Inflammatory macrophage (primary cell): ENCODE measurements at places on chromosomes 2 and 18.

- DNase-seq, result no peak
These were observed 267.5 kb upstream of the SLC8A1 start for GRCh38 chr2:40719414-40719813.

DNA sequence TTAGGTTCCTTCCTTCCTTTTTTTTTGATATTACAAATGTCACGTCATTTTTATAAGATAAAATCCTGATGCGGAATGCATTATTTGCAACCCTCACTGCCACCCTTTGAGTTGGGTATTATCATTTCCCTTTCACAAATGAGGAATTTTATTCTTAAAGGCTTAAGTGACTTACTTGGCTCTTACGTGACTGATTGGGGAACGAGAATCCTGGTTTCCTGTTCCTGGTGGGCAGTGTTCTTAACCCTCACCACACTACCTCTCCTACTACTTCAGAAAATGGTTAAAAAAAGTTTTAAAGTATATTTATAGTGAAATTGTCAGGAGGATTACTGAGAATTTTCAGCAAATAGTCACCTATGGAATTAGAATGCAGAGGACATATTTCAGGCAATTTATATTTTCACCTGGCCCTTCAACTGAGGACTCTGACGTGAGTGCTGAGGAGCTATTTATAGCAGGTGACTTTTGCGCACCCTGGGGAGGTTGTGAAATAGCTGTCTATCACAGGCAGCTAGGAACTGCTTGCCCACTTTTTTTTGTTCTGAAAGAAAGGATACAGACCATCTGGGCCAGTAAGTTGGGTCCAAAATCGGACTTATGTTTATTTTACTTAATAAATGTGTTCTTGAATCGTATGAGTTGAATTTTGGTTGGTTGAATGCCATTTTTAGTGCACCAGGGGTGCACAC, 18.7 kb upstream of the RASGRP3 start:
- DNase-seq, result peak; percentile 52

DNA sequence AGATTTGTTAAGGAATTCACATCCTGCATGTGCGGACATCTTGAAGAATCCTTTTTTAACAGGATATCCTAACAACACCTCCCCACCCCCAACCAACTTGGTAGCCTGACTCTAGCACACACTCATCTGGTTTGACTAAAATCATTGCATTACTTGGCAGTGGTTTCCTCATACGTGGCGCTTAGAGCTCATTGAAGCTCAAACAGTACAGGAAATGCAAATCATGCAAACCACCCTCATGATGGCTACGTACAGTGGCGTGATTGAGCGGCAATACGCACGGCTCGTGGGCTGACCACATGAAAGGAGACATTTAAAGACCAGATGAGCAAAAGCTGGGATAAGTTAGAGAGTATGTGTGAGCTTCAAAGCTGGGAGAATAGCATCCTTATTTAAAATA, 336.2 kb downstream of the ZEB2 start:
- DNase-seq, result peak; percentile 48

- no peak for DNase-seq
These were observed 203.4 kb upstream of the RAB6C start for GRCh38 chr2:129775952-129776653.

DNA sequence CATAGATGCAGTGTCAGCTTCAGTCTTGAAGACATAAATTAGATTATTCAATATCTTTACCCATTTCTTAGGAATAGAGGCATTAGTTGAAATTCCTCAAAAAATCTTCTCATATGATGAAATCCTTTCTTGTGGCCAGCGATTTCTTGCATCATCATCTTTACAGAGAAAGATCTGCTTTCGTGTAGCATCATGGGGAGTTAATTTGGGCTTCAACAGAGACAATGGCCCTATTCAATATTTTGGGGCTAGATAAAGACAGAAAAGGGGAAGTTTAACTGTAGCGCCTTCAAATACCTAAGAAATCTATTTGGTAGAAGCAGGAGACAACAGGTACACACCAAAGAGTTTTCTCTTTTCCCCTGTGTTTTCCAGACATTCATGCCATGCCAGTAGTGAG, 73.8 kb downstream of the TGFA start:
- DNase-seq, result peak; percentile 73

- DNase-seq, result peak; percentile 43
These were observed 1.3 kb downstream of the SP9 start for GRCh38 chr2:174335988-174336500.

- peak; percentile 61 for DNase-seq
These were observed 69.2 kb downstream of the EHBP1 start for GRCh38 chr2:62774555-62775366.

- no peak for DNase-seq
These were observed 45.8 kb upstream of the SMIM21 start for GRCh38 chr18:75473316-75473715.

DNA sequence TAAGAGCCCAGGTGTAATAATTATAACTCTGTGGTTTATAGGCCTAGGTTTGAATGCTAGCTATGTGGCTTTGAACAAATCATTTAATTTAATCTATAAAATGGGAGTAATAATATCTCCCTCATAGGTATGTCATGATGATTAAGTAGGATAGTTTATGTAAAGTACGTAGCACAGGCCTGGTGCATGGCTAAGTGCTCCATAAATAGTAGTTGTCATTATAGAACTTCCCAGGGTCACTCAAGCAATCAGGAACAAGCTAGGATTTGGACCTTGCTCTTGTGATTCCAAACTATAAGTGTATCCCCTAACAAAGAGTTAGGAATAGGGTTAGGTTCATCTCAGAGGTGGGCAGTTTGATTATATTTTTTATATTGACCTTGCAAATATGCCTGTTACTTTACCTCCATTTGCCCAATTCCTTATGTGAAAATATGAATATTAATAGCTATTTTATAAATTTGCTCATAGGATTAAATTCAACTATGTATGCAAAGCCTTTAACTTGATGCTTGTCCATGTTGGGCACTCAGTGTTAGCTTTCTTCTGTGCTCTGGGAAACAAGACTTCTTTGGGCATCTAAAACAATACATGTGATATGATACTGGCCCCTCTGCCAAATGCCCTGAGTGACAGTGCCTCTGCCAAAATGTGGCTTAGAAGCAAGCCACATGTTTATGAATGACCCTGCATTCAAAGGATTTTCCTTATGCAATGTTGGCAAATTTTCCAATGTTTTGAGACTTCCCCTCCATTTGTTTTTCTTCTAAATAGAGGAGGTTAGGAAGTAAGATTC, 353.6 kb downstream of the KIAA1328 start:
- DNase-seq, result no peak

- DNase-seq, result no peak
These were observed 42.5 kb upstream of the PAX3 start for GRCh38 chr2:222341331-222341730.

- no peak for DNase-seq
These were observed 240.1 kb upstream of the VRK2 start for GRCh38 chr2:57806449-57806968.

DNA sequence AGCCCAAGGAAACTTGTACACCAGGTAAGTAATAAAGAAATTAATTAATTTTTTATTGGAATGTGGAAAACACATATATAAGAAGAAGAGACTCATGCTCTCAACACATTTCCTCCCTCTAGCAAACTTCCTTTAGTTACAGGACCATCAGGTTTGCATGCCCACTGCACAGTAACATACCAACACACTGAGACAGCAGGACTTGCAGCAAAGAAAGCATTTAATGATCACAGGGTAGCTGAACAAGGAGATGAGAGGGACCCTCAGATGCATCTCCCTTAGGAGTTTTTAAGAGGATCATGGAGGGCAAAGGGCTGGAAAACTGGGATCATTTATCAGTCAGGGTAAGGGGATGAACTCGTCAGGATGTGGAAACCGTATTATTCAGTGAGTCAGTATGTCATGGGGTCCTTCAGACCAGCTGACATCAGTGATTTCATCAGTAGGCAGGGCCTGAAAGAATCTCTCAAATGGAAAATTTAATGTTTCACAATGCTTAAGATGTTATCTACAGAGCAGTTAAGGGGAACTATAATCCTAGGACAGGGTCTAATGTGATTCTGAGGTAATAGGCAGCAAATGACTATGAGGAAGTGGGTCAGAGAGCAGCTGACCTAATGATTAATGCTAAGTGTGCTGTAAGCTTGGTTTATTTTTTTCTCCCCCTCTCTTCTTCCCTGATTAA, 193.8 kb upstream of the RND3 start:
- DNase-seq, result peak; percentile 69
